Hematopoietic multipotent progenitor cell treated with erythropoietin and hydrocortisone succinate and interleukin-3 and kit ligand, for 15 days (in vitro differentiated cells): ENCODE measurements at places on chromosomes 4 and X.

- no peak for DNase-seq
Observed at GRCh38 chr4:139892973-139893736, 227.5 kb downstream of the MGST2 start.

DNA sequence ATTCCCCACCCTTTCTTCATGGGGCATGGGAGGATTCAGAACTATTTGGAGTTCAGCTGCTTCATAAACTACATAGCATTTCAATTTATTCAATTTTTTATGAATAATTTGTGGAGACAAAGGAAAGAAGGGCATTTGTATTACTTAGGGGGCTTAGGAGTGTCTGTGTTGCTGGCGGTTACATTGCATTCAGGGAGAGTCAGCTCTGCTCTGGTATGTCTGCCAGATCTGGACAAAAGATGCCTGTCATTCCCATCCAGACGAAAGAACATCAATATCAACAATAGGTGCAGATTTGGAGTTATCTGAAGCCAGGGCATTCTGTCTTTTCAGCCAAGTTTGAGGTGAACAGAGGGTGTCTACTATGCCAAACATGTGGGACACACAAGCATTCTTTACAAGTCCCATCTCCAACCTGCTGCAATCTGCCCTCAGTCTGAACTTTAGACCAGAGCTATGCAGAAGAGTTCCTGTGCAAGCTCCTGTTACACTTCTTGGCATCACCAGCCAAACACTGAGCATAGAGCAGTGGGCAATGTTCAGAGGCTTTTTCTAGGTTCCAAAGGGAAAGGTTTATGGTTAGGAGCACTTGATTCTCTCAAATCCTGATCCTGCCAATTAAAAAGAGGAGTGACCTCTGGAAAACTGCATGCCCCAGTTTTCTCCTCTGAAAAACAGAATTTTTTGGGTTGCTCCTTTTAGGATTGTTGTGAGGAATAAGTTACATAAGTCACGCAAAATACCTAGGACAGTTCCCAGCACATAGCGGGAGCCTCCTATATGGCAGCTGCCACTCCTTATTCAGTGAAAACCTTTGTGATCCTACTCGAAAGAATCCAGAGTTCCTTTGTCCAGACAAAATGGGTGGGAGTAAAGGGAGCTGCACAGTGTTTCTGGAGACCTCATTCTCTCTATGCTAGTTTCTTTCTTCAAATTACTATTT lies 719.5 kb upstream of the SLIT2 start:
- DNase-seq: no peak

DNA sequence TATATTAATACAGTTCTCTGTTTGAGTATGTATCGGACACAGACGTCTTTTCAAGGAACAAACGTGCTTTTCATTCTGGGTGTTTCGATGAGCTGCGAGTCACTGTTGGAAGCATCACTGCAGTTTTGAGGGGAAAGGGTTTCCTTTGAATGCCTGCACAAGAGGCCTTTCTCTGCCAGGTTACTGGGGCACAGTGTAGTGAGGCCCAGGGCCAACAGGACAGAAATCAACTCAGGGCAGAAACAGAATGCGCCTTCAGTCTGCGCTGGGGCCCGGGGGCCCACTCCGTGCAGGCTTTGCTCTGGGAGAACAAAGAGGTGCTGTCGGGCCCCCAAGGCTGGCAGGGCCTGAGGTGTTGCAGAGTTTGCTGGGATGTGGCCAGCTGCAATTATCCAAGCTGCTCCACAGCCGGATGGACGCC lies 2.3 kb upstream of the PPP2R3B start:
- DNase-seq: no peak

- DNase-seq: no peak
Observed at GRCh38 chr4:19508442-19508841, 743.3 kb upstream of the SLIT2 start.

GRCh38 chrX:154751203-154751668 lies 359 bp upstream of the GAB3 start:
- DNase-seq: no peak

GRCh38 chrX:135632353-135632752 lies 81.1 kb upstream of the CT45A1 start:
- DNase-seq: no peak

DNA sequence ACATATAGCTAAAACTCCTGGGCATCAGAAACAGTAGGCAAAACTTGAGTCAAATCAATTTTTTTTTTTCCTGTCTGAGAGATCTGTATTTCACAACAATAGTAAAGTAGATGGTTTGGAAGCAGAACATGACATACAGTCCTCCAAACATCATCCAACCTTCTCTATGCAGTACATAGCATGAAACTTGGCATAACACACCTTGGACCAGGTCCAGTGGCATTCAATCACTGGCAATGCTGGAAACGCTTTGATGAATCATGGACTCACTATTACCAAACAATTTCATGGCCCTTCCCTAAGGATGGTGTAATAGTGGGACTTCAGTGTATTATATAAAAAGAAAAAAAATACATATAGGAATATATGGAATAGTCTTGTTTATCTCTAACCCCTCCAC lies 154.6 kb downstream of the FMR1NB start:
- no peak for DNase-seq

- DNase-seq: no peak
Observed at GRCh38 chrX:151973060-151973661, 1.3 kb downstream of the GABRE start.
